ENCODE measurements at places on chromosomes 13 and 19.

- DNase-seq = no peak
Measured at GRCh38 chr13:97369261-97369893, 64.6 kb upstream of the RAP2A start.

DNA sequence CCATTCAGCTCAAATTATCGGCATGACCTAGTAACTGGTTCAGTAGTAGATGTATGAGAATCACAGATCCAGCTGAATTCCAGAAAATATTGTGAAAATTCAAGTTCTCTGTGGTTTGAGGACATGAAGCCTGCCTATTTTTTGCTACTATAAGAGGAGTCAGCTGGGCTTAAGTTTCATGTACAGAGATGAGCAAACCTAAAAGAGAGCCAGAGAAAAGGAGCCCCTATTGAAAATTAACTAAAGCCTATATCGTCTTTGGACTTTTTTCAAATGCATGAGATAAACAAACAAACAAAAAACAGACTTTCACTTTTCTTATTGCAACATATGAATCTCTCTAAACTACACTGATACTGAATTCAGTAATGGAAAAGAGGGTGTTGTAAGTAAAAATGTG lies 106.8 kb upstream of the SPRY2 start:
- no peak for DNase-seq

GRCh38 chr19:41551212-41551610 lies 24.8 kb upstream of the CEACAM21 start:
- DNase-seq = no peak

- no peak for DNase-seq
Measured at GRCh38 chr19:17348700-17349099, 11.3 kb downstream of the GTPBP3 start.

- DNase-seq = no peak
Measured at GRCh38 chr19:15318241-15318691, 14.1 kb downstream of the BRD4 start.

DNA sequence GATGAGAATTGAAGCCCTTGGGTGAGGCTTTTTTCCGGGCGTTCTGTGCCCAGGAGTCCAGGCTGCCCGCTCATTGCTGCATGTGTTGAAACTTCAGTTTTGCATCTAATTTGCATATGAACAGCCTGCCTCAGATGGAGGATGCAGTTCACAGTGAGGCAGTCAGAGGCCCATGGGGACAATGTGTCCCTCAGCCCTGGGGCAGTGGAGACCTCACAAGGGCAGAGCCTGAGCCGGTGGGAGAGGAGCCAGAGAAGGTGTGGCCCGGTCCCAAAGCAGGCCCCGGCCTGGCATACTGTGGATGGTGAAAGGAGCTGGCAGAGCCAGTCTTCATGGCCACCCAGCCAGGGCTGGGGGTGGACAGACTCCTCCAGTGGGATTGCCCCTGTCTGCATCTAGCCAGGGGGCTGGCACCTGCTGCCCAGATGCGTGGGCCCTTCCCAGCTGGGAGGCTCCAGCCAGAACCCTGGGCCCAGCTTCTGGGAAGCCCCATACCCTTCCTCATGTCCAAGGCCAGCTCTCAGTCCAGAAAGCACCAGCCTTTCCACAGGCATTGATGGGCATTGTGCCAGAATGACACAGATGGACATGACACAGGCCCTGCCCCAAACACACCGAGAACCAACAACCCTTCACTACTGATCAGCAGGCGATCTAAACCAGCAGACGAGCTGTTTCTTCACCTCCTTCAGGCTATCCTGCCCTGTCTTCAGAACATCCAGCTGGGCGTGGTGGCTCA lies 32.9 kb upstream of the KCTD15 start:
- DNase-seq = no peak

DNA sequence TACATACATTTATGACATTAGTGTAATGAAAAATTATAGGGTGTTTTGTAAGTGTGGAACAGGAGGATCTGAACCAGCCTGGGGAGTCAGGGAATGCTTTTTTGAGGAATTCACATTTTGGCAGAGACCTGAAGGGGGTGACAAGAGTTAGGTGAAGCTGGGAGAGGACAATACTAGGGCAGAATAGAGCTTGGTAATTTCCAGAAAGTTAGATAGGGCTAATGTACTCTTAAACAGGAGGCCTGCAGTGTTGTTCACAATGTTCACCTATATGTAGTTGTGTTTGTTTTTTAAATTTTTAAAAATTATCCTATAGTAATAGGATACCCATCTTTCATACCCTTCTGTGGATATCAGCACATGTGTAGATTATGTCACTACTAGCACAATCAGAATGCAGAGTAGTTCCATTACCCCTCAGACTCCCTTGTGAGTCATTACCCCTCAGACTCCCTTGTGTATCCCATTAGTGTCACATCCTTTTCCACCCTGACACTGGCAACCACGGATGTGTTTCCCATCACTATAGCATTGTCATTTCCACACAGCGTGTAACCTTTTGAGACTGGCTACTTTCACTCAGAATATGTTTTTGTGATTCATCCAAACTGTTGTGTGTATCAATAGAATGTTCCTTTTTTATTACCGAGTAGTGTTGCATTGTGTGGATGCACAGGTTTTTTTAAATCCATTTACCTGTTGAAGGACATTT lies 43.1 kb downstream of the PCCA start:
- peak; percentile 20 for DNase-seq

- DNase-seq = no peak
Measured at GRCh38 chr19:13526552-13526951, 20.3 kb upstream of the CACNA1A start.

DNA sequence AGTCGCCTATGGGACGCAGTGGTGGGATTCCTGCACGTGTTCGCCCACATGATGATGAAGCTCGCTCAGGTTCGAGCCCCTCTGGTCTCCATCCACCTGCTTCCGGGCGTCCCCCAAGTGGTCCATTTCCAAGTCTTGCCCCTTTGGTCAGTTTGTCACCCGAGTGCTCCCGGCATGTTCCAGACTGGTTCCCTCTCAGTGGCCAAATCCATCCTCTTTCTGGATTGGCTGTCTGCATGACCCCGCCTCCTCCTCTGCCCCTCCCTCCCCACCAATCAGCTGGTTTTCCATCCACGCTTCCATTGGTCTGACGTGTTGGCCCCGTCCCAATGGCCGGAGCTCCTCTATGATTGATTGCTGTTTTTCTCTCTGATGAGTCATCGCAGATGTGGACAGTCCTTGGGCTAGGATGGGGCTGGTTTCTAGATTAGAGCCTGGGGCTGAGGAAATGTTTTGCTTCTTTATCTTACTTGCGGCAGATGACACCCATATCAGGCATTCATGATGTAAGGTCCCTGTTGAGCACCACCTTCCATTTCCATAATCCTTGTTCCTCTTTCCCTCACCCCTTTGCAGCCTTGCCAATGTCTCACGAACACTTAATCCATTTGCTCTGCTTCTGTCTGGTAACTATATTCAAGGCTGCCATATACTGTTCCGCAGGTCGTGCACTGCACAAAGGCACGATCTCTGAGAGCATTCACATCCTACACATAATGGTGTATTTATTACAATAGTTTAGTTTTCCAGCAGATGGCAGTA lies 73.8 kb downstream of the MAP4K1 start:
- no peak for DNase-seq

DNA sequence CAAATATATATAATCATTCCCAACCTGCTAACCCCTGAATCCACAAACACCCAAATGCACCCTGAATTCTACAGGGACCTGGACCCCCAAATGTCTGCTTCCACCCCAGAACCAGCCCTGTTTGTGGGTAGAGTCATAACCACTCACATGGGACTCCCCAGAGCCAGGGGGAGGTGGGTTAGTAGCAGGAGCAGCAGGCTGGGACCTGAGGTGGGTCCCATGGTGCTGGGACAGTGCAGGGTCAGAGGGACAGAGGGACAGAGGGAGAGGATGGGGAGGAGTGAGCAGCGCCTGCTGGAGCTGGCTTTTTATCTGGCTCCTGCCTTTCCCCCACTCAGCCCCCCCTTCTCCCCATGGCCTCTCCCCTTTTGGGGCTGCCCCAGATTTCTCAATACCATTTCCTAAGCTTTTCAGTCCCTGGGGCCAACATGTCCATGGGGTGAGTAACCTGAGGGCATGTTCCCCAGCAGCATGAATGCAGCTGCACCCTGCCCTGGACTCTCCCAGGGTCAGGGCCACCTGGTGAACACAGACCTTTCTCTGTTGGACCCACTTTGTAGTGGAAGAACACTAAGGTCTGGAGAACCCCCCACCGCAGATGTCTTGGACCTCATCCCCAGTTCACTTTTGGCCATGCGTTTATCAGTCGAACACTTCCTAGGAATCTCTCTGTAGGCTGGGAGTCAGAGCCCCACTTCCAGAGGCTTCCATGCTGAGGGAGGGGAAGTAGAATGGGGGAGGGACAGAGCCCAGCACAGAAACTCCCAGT lies at the start of gene C3:
Gene C3, minus strand, starts transcription at position 282 of the 769 bp plus-strand sequence. Its CDS starts 61 bp downstream, at position 221.
- DNase-seq = no peak

DNA sequence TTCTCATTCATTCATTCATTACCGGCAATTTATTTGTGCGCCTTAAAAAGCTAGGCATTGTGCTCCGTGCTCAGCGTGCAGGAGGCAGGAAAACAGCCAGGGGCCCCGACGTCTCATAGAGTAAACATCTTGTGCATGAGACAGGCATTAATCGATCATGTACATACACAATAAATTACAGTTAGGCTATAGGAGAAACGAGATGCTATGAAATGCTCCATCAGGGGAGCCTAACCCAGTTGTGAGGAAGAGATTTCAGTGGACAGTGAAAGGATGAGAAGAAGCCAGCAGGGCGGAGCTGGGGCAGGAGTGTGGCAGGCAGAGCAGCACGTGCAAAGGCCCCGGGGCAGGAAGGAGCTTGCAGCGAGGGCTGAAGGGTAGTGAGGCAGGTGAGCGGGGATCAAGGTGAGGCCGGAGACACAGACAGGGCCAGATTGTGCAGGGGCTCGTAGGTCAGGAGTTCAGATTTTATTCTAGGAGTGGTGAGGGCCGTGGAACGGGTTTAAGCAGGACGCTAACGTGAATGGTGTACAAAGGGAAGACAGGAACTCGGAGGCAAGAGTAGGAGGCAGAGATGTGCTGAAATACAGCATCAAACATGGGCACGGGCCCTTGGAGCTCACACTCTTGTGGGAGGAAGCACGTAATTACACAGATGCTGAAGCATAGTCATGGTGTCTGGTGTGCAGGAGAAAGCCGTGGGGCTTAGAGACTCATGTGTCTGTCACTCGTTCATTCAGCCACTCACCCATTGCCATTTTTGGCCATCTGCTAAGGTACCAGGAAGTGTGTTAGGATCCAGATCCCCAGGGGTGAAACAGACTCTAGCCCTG lies 7.8 kb upstream of the CACNG6 start:
- DNase-seq = no peak

DNA sequence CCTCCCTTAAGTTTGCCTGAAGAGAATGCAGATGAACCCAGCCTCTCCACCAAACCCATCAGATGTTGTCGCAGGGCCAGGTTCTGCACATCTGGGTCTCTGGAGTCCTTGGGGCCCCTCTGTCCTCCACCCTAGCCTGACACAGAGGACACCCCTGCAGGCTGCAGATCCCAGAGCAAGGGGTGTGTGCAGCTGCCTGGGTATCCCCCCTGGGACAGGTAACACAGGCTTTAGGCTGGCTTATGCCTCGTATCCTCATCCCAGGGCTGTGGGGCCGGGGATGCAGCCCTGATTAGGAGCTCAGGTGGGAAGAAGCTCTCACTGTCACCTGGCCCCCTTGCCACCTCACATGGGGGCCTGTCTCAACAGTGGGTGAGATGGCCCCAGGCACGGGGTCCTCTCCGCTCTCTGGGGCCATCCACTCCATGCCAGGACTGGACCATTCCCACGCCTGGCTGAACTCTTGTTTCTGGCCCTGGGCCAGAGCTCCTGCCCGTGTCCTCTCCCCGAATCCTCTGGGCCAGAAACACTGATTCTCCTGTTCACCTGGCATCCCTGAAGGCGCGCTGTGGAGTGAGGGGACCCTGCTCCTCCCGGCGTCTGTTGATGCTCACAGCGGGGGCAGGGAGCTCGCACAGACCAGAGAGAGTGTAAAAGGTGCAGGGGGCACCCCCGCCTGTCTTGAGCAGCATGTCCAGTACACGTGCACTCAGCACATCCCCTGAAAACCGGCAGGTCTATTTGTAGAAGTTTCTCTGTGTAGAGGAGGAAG lies 38.7 kb upstream of the TPM4 start:
- no peak for DNase-seq

- no peak for DNase-seq
Measured at GRCh38 chr13:31063772-31064171, 97.9 kb downstream of the HSPH1 start.

DNA sequence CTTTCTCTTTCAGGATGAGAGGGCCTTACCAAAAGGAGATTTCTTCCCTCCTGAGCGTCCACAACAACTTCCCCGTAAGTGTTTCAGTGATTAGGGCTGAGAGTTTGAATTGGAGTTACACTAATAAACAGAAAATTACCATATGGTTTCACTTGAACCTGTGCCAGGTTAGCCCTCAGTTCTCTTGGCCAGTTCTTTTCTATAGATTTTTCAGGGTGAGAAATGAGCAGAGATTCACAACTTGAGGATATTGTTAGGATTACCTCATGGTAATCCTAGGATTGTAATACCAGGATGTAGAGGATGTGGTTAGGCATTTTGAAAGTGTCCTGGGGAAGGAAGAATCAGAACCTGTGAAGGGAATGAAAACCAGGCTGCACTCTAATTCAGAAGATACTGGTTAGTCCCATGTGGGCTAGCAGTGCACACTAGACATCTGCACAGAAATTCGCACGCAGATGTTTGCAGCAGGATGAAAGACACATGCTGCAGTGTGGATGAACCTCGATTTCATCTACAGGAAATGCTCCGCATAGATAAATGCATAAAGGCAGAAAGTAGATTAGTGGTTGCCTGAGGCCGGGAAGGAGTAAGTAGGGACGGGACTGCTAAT lies 24.1 kb downstream of the HNRNPM start:
- DNase-seq = no peak

- no peak for DNase-seq
Measured at GRCh38 chr19:54160182-54160811, 776 bp upstream of the LENG1 start.

DNA sequence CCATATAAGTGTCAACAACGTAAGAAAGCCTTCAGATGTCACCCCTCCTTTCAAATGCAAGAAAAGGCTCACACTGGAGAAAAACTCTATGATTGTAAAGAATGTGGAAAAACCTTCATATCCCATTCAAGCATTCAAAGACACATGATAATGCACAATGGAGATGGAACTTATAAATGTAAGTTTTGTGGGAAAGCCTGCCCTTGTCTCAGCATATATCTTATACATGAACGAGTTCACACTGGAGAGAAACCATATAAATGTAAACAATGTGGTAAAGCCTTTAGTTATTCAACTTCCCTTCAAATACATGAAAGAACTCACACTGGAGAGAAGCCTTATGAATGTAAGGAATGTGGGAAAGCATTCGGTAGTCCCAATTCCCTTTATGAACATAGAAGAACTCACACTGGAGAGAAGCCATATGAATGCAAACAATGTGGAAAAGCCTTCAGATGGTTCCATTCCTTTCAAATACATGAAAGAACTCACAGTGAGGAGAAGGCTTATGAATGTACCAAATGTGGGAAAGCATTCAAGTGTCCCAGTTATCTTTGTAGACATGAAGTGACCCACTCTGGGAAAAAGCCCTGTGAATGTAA lies 11.1 kb downstream of the ZNF844 start:
- no peak for DNase-seq

GRCh38 chr19:10655457-10656312 lies 1.5 kb downstream of the ILF3 start:
- no peak for DNase-seq

Data from activated CD4-positive, alpha-beta T cell treated with anti-CD3 and anti-CD28 coated beads for 1 hour (primary cell).